ENCODE measurements at places on chromosomes 3 and 15. TPM values are rescaled to one million over a fixed set of nuclear protein-coding genes. Genes with fewer than 3 reads are reported as not detected.

The RCCD1 gene
- total RNA-seq: 11.0 TPM

DNA sequence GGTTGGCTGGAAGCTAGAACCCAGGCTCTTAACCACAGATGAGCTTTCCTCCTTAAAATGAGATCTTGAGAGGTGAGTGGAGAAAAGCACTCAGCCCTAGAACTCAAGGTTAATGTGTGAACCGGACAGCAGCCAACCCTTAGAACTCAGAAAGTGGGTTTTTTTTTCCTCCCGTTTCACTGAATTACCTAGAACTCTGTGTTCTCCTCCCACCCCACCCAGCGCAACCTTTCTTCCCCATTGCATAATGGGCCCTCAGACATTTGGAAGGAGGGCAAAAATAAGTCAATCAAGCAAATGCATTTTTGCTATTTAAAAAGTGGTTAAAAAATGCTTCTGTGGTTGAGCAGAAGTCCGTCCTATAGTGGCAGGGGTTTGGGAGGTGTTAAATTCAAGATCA, 36.7 kb downstream of the POC1A start:
- DNase-seq: no peak

- DNase-seq: no peak
Observed at GRCh38 chr3:147356909-147357900, 49.1 kb downstream of the ZIC4 start.

- DNase-seq: no peak
Observed at GRCh38 chr15:100923076-100923475, 3.9 kb downstream of the LRRK1 start.

DNA sequence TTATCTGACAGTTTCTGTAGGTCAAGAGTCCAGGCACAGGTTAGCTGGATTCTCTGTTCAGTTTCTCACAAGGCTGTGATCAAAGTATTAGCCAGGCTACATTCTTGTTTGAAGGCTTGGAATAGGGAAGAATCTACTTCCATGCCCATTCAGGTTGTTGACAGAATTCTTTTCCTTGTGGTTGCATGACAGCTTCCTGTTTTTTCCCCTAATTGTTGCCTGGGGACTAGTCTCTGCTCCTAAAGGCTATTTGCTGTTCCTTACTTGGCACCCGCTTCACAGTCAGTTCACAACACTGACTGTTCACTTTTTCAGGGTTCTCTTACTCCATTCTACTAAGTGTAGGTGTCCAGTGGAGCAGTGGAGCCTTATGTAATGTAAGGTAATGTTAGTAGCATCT, 115.4 kb upstream of the GBE1 start:
- no peak for DNase-seq

DNA sequence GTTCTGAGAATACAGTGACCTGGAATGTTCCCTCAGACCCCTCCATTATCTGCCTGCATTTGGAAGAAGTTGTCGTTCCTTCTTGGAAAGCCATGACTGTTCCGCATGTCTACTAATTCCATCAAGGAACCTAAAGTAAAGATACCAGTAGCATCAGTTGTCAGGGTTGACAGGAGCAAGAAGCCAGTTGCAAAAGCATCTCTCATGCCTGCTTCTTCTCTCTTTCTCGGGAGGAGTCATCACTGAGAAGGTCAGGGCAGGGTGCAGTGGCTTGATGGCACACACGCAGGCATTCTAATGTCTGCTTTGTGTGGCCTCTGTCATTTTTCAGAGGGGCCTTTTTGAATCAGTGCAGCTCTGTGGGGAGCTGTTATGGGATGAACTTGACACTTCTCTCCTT, 276.6 kb upstream of the TPM1 start:
- DNase-seq: no peak

DNA sequence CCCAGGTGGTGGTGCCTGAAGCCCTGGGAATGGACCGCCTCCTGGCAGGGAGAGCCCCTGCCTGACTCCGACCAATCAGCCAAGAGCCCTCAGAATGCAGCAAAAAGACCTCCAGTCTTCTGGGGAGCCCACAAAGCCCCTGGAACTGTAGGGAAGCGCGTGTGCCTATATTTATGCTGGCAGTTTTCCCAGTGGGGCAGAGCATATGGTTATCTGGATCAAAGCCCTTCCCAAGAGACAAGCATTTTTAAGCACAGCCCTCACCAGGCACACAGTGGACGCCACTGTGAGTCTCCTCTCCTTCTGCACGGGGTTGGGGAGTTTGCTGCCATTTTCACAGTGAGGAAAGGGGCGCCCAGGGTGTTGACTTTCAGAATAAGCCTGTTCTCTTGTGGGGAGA, 80.9 kb upstream of the RPL32 start:
- no peak for DNase-seq

- DNase-seq: no peak
Observed at GRCh38 chr3:28036599-28037575, 204.5 kb upstream of the CMC1 start.

DNA sequence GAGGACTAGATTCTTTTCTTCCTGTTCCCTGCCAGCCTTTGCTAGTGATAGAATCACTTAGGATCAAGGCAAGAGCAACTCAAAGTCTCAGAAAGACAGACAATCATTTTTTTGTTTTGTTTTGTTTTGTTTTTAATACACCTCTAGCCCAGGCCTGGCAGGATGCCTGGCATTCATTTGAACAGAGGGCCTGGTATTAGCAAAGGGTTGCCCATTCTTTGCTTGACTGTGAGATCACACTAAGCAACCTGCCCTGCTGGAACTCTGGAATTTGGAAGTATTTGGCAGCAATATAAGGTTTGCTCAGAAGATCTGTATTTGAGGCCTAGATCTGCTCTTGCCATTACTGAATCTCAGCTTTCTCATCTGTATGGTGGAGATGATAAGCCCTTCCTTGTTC, 21.8 kb upstream of the ATP13A5 start:
- DNase-seq: no peak
